Activated T-helper 1 cell treated with anti-CD3 and anti-CD28 coated beads, Interleukin-12 subunit alpha, Interleukin-12 subunit beta, Interleukin-2, Interleukin-4 antibody, amounts not matched to agents 30 ng/mL and 10 ng/mL and 1 ng/mL, durations not matched to agents 14 hours and 24 hours and 36 hours (primary cell): ENCODE measurements at places on chromosomes 7 and 10.
A peak's percentile ranks its signal among the peaks of the same experiment; 100 is the strongest.

DNA sequence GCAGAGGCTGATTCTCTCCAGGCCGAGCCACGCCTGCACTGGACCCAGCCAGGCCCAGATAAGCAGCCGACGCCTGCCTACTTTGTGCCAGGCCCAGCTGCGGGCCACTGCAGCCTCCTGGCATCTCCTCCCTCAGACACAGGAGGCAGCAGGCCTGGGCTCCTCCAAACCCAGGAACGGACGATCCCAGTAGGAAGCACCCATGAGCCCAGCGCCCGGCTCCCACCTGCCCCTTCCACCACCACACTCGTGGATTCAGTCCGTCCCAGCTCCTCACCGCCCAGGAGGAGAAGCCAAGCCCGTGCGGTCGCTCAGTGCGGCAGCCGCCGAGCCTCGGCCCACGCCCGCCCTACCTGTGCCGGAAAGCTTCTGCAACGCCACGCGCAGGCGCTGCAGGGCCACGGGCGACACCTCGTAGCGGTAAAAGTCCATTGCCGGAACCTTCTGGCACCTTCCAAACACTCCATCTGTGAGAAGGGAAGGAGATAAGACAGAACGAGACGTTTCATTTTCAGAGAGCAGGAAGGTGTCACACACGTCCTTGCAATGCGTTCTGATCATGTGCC is 271.1 kb downstream of the PTPRN2 start:
- DNase-seq: no peak

GRCh38 chr10:60856405-60856804 is 78.1 kb downstream of the CDK1 start:
- DNase-seq: no peak

DNA sequence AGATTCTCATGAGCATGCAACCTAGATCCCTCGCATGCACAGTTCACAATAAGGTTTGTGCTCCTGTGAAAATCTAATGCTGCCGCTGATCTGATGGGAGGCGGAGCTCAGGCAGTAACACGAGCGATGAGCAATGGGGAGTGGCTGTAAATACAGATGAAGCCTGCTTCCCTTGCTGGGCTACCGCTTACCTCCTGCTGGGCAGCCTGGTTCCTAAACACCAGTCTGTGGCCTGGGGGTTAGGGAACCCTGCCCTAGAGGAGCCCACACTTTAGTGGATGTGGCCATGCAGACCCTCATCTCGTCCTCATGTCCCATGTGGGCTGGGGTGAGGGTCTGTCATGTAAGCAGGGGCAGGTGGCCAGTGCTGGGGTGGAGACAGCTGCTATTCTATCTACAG is 417.6 kb downstream of the GLRX3 start:
- DNase-seq: no peak

- DNase-seq: no peak
Observed at GRCh38 chr10:90723416-90724068, 134.3 kb downstream of the HTR7 start.

DNA sequence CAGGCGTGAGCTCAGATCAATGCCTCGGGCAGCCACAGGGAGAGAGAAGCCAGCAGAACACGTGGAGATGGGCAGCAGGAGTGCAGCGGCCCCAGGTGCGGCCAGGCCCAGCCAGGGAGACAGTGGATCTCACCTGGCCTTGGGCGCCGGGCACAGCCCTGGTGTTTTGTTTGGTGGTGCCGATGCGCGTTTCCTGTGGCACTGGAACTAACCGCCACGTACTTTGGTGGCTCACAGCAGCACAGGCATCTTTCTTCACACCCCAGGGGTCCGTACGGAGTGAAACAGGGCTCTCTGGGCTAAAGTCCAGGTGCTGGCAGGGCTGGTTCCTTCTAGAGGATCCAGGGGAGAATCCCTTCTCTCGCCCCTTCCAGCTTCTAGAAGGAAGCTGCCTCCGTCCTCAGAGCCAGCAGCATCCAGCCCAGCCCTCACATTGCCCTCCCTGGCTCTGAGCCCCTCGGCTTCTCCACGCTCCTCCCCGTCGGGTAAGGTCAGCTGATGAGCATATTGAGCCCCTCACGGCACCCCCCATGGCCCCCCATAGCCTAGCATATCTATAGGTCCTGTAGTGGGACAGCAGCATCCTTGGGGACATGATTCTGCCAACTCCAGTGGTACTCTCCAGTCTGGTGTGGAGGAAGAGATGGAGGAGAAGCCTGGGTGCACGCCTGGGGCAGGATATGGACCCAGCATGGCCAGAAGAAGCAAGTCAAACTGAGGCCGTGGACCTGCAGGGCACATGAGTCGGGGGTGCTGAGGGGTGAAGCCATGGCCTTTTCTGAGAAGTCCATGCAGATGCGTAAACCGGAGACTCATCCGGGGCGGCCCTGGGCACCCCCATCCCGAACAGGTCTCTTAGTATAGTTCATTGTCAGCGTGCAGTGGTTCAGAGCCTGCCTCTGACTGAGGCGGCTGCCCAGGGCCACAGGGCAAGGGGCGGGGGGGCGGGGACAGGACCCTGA is 43.4 kb upstream of the PPP2R2D start:
- DNase-seq: no peak

GRCh38 chr10:60334991-60335390 is 54.7 kb downstream of the ANK3 start:
- no peak for DNase-seq

DNA sequence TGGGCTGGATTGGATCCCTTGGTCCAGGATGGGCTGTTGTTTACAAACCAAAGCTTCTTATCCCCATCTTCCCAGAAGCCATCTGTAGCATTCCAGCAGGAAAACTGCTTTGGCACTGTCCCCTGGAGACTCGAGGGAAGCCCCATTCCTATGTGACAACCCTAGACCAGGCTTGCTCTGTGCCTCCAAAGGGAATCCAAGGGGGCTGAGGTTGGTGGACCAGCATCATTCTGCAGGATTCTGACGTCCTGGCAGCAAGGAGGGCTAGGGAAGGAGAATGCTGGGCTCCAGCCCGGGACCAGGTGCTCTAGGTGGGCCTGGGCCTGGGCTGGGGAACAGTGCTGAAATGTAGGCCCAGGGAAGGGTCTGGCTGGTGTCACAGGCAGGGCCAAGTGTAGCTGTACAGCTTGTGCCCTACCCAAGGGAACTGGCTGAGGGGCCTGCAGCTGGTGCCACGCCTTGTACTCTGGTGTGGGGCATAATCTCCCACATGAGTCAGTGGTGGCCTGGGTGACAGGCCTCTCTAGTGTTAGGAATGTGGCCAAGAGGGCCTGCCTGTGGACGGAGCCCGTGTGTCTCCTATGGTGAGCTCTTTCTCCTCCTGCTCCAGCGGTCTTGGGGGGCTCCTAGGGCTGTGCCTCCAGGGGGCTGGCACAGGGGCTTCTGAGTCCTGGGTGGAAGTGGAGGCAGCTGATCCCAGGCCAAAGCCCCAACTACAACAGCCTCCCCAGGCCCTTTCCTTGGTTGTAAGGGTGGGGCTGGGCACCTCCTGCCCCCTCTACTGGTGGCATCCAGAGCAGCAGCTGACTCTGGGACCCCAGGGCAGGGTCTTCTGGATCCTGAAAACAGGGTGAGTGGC is 25.2 kb downstream of the TRIM8 start:
- DNase-seq: no peak

GRCh38 chr7:3649678-3650440 is 348.8 kb downstream of the SDK1 start:
- no peak for DNase-seq

GRCh38 chr7:142459551-142459963 is 201.7 kb upstream of the PRSS58 start:
- no peak for DNase-seq

DNA sequence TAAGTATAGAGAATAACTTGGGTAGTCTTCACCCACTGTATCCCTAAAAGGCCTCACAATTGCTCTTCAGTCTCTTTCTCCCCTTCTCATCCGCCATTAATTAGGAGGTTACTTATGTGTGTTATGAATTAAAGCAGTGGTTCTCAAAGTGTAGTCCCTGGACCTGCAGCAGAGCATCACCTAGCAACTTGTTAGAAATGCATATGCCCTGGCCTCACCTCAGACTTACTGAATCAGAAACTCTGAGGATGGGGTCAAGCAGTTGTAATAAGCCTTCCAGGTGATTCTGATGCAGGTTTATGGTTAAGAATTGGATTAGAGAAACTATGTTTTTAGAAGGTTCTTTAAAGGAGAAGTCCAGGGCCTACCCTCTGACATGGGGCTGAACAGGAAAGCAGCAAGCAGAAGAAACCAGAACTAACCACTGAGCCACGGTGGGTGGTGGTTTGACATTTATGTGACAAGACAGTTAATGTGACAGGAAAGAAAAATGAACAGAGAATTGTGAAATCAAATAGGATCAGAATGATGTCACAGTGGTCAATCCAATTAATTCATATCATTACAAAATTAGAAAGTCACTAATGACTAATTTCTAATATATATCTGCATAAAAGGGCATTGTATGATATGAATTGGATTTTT is 37.6 kb downstream of the ENTPD1 start:
- DNase-seq: peak; percentile 26

DNA sequence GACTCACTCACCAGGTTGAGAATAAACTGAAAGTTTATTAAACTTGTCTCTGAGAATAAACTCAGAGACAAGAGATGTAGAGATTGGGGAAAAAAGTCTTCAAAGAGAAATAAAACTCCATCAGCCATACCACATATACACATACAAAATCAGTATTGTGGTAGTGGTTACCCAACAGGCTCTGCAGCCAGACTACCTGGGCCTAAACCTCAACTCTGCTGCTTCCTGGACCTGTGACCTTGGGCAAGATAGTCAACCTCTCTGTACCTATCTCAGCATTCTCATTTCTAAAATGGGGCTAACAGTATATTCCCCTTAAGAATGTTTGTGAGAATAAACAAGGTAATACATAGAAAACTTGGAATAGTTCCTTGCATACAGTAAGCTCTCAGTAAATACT is 15.3 kb downstream of the TPK1 start:
- DNase-seq: no peak

- DNase-seq: no peak
Observed at GRCh38 chr10:58932126-58932525, 244.3 kb upstream of the PHYHIPL start.

DNA sequence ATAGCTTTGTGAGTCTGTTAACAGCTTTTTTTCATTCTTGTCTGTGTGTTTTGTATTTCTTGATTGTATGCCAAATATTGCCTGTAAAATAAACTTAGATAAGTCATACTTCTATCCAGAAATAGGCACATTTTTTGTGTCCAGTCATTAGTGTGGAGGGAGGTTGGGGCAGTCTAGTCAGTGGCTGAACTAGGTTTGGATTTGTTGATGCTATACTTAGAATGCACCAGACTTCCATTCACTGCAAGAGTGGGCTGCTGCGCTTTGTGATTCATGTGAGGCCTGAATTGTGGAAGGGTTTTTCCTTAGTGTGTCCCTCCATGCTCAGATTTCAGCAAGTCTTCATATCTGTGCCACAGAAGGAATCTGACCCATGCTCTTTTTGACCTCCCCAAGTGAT is 50.0 kb downstream of the TRUB1 start:
- no peak for DNase-seq

- no peak for DNase-seq
Observed at GRCh38 chr7:26688388-26688787, 176.0 kb downstream of the SKAP2 start.

DNA sequence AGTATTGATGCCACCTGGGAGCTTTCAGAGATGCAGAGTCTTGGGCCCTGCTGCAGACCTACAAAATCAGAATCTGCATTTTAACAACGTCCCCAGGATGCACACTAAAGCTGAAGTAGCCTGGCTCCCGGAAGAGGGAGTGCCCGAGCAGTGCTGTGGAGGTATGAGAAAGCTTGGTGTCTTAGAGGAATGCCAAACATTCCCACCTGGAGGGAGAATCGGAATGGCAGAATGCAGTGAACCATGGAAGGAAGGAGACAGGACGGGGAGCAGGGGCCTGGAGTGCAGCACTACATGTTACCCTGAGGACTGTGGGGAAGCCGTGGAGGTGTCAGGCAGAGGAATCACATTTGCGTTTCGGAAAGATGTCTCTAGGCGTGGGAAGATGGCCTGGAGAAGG is 90.9 kb downstream of the AOAH start:
- DNase-seq: no peak

GRCh38 chr10:117322260-117322659 is 53.0 kb downstream of the PDZD8 start:
- no peak for DNase-seq

DNA sequence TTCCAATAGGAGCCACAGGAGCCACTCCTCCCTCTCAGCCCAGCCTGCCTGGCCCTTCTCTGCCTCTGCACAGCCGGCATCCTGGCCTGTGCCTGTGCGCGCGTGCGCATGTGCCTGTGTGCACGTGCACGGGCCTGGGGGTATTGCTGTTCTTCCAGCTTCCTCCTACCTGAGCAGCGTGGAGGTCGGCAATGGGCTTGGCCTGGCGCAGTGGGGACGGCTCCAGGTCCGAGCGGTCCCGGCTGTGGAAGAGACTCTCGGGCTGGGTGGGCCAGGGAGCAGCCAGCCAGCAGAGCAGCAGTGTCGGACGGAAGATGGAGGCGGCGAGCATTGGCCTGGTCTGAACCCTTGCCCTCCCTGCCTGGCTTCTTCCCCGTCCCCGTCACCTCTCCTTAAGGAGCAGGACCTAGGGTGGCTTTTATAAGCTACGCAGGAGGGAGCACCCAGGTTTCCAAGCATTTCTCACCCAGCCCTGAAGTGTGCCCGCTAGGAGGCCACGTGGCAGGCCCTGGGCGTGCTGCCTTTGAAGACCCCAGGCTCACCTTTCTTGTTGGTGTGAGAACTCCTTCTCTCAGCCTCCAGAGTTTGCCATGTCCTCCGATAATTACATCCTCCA is at the start of gene MMP21:
MMP21 (minus strand) TSS at position 331 of the 616 bp plus-strand sequence; CDS start at position 331, 0 bp downstream.
- no peak for DNase-seq

DNA sequence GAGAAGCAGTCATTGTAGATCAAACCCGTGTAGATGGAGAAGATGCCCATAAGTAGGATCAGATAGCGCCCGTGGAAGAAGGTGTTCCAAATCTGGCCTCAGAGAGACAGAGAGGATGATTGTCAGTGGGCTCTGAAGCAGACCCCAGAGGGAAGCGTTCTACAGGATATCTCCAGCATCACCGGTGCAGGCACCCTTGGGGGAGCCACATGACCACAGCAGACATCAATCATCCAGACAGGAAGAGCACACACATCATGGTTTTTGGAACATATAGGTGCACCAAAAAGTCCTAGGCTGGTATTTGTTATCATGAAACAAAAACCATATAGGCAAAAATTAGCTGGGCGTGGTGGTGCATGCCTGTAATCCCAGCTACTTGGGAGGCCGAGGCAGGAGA is 44.0 kb upstream of the SVOPL start:
- no peak for DNase-seq

- DNase-seq: no peak
Observed at GRCh38 chr10:43262397-43262901, 4.4 kb downstream of the RASGEF1A start.

- no peak for DNase-seq
Observed at GRCh38 chr10:6929148-6929830, 349.2 kb upstream of the PRKCQ start.

GRCh38 chr10:120552262-120552661 is 95.2 kb downstream of the PLPP4 start:
- DNase-seq: no peak

- no peak for DNase-seq
Observed at GRCh38 chr7:127638197-127638596, 13.8 kb upstream of the SND1 start.

- no peak for DNase-seq
Observed at GRCh38 chr10:22049635-22050034, 46.1 kb upstream of the DNAJC1 start.

- DNase-seq: no peak
Observed at GRCh38 chr7:35241436-35241835, 12.5 kb downstream of the TBX20 start.
